Nucleus accumbens (tissue), 56 donors: ENCODE measurements at places on chromosomes 11 and 22.
A peak's percentile ranks its signal among the peaks of the same experiment; 100 is the strongest.

DNA sequence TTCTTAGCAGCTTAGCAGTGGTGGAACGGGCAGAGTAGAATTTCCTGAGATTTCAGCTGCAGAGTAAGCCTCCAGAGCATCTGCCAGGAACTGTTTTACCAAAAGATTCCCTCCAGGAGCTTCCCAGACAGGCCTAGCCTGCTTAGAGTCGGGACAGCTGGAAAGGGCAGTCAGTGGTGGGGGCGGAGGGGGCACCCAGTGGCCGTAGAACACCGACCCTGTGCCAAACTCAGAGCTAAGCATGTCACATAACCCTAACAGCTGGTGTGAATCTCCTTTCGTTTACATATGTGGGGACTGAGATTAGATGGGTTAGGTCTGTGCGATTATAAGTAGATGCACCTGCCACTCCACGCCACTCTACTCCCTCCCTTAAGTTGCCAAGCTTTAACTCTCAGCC lies 80.0 kb upstream of the CRTAM start:
- DNase-seq: no peak

DNA sequence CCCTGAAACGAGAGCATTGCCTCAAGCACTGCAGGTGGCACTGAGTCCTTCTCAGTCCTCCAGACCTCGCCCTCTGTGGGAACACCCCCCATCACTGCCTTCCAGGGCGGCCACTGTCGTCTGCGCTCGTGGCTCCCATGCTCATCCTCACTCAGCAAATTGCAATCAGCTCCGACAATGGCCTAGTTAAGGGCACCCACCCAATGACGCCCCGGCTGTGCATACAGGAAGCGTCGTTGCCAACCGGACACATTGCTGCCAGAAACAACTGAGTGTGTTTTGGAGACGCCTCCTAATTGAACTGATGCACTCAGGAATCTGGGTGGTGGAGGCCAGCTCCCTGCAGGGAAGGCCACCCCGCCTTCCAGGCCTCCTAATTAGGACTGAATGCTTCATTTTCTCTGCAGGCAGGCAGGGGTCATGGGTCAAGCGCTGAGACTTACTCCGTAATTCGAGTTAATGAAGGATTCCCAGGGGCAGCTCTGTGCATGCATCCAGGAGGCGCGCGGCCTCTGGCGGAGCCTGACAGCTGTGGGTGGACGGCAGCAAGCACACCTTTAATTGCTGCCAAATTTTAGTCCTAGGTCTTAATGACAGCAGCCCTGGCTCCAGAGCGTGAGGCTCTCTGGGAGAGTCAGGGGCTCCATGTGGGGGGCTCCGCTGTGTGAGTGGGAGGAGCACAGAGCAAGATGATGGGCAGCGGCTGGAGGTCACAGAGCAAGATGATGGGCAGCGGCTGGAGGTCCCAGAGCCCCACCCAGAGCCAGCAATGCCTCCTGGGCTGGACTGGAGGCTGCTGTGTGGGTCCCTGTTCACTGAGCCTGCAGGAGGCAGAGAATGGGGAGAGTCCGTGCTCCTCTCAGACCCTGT lies 199.0 kb downstream of the BRD1 start:
- DNase-seq: no peak

DNA sequence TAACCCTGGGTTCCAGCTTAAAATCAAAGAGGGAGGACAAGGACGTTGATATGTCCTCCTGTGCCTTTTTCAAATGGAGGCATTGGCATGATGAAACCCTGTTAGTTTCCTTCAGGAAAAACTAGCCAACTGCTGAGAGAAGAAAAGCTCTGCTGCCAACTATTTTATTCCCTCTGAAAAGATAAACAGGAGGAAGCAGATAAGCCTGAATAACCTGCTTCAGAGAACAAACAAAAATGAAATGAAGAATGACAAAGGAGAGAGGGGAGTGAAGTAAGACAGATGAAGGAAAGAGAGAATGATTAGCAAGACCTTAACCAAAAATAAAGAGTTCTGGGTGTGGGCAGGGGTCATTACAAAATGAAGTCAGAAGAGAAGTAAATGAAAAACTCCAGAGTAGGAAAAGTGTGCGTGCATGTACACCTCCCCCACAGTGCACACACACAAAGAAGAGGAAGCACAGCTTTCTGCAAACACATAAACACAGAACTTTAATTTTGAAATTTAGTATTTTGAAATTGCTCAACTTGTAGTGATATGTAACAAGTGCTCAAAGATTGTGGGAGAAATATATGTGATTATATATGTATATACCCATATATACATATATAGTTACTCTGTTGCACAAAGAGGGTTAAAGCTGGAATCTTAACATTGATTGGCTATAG lies 332.2 kb downstream of the LUZP2 start:
- no peak for DNase-seq

GRCh38 chr11:45809456-45810395 lies 4.8 kb downstream of the SLC35C1 start:
- DNase-seq: no peak

DNA sequence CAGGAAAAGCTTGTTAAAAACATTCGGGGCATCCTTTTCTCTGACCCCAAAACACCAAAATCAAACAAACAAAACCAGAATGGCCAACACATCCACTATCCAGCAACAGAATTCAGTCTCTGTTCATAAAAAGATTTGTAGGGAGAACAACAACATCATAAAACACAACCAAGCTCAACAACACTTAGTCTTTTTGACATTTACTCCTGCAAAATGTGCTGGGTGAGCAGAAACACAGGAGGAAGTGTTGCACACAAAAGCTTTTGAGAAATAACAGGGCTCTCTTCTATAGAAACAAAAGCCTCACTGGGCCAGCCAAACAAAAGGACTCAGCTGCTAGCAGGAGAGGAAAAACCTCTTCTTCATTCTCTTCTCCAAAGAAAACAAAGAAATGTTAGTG lies 736.0 kb upstream of the CCDC90B start:
- no peak for DNase-seq

DNA sequence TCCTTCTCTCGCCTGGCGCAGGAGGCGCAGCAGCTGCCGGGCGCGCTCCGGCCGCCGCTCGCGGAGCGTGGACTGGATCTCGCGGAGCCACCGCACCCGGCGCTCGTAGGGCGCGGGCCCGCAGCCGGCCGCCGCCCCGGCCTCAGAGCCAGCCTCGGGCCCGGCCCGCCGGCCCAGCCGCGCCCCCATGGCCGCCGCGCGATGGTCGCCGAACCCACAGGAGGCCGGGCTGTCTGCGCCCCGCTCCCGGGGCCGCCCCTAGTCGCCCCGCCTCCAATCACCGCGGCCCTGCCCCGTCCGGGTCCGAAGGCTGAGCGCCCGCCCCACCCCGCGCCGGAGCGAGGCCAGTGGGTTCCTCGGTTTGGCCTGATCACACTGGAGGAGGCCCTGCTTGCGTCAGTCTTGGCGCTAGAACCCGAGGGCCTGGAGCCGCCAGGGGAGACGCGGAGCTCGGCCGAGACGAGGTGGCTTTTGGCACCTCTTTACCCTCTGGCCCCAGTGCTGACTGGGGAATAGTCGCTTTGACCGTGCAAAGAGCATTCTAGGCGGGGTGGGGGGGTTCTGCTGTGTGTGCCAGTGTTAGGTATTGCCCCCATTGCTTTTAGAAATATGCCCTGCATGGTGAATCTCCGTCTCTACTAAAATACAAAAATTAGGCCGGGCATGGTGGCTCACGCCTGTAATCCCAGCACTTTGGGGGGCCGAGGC lies at the start of gene LRRC75B:
TSS of gene LRRC75B (minus strand) at position 223 of the 708 bp plus-strand sequence. CDS start at position 189, 34 bp downstream.
- DNase-seq: peak; percentile 65

- no peak for DNase-seq
Measured at GRCh38 chr11:35305670-35306382, 113.5 kb downstream of the SLC1A2 start.

DNA sequence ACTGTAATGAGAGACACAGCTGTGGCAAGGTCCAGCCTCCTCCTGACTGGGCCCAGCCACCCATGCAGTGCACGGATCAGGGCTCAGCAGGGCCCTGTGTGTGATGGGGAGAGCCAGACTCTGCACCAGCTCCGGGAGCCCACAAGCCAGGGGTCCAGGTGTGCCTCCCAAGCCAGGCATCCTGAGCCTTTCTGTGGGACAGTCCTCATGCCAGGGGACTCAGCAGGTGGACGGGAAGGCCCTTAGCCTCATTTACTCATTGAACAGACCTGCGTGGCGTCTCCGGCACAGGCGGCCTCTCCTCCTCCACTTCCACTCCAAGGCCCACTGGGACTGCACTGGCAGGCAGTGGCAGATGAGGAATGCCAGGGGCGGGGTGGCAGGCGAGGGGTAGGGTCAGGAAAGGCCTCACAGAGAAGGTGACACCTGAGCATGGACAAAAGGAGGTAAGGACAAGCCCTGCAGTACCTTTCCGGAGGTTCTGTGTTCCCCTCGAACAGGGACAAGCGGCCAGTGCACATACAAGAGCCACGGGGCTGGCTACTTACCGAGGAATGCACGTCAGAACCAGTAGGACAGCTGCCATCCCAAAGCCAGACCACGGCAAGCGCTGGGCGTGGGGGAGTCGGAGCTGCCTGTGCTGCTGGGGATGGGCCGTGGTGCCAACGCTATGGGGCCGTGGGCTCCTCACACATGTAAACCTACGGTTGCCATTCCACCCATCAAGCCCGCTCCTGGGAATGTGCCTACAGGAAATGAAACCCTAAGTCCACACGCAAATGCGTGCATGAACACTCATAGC lies 52.7 kb downstream of the IGF2 start:
- no peak for DNase-seq

- DNase-seq: no peak
Measured at GRCh38 chr22:22552630-22553029, 6.4 kb downstream of the PRAME start.

DNA sequence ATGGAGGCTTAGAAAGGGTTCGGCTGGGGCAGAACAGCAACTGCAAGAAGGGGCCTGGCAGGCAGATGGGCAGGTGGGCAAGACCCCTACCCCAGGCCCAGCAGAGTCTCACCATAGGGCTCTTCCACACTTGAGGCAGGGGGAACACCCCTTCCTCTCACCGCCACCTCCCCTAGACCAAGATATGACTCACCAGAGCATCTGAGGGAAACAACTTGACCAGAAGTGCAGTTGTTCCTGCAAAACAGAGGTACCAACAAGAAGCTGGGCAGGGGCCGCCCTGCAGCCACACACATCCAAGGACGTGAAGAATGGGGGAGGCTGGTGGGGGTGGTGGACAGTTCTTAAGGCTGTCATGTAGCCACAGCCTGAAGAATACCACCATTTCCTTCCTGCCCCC lies 10.9 kb downstream of the TMPRSS5 start:
- DNase-seq: no peak

GRCh38 chr22:28773461-28773867 lies 969 bp downstream of the CCDC117 start:
- no peak for DNase-seq

DNA sequence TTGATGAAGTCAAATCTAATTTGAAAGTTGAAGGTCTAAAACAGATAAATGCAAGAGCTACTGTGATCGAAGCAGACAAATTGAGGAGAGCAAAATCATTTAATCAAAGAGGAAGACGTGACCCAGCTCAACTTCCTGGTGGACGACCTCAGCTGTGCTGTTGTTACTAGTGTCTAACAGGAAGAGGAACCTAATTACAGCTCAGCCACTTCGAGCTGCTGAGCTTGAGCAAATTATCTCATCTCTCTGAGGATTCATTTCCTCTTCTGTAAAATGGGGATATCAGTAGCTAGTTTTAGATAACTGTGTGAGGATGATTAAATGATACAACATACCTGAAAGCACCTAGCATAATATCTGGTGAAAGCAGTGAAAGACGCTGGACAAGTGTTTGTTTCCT lies 48.6 kb upstream of the OLFML1 start:
- DNase-seq: no peak

GRCh38 chr11:96267496-96268032 lies 75.4 kb downstream of the MAML2 start:
- DNase-seq: no peak

- DNase-seq: no peak
Measured at GRCh38 chr22:35230839-35231584, 26.3 kb upstream of the HMGXB4 start.

DNA sequence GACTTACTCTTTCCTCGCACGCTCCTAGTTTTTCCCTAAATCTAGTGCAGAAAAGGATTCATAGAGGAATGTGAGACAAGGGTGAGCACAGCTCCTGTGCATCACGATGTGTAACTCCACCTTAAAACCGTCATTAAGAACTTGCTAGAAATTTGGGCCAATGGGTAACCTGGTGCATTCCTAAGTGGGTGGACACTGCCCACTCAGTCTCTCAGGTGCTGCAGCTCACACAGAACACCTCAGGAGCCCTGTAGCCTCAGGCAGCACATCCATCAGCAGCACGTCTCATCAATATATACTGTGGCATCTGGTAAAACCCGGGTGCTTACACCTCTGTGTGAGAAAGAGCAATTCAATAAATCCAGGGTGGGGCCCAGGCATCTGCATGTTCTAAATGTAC lies 12.4 kb downstream of the POU2AF3 start:
- DNase-seq: no peak

DNA sequence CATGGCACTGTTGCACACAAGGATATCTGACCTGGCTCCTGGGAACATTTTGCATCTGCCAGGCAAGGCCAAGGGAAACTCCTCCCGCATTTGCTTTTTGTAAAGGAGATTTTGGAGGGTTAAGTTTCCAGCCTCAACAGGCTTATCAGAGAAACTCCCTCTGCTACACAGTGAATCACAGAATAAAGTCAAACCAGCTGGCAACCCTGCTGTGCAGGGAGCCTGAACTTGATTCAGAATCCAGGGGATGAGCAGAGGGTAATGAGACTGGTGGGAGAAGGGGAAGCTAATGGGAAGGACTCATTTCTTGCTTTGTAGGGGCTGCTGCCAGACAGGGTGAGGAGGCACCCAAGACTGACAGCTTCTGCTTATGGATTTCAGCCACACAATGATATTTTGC lies 185.3 kb upstream of the ISX start:
- DNase-seq: no peak
